ENCODE measurements at places on chromosomes 12 and 14.

GRCh38 chr12:58761308-58761707, 159.0 kb downstream of the LRIG3 start:
- DNase-seq: no peak

GRCh38 chr12:19474147-19474546, 34.9 kb downstream of the AEBP2 start:
- no peak for DNase-seq

DNA sequence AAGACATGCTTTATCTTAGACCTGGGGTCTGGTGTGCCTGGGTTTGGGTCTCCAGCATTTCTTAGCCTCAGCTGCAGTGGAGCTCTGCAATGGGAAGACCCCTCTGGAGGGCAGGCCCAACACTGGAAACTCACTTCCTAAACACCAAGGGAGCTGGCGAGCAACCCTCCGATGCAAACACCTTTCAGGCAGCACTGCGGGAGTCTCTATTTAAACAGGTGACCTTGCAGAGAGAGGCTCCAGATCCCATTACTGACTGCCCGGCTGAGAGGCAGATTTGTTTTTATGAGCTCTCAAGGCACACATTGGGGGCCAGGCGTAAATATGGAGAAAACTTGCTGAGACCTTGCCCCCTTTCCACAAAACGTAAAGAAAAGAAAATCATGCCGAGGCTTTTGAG, 195.5 kb downstream of the PAX9 start:
- DNase-seq: no peak

DNA sequence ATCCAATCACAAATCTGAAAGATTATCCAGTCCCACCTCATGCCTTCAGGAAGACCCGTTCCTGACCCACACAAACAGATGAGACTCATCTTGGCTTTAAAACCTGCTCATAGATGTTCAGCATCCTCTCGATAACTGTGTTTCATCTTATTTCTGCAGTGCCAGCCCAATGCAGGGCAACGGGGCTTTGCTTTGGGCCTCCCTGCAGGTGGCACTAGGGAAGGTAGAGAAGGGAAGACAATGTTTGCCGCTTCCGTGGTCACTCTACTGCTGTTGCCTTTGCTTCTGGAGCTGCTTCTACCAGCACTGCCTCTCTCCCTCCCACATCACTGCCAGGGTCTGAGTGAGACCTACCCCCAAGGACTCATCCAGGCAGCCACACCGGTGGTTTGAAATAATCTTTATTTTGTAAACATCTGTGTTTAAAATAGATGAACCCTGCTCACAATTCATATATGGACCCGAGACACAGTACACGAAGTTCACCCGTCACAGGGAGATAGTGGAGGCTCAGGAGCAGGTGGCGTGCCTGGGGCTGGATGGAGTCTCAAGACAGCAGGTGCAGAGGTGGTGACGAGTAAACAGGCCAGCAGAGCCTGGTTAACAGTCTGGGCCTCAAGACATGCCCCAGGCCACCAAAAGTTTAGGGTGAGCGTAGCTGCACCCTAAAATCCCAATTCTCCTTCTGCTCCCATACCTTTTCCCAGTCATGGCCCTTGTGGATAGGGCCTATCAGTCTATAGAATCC, 3.1 kb upstream of the GPX2 start:
- no peak for DNase-seq

DNA sequence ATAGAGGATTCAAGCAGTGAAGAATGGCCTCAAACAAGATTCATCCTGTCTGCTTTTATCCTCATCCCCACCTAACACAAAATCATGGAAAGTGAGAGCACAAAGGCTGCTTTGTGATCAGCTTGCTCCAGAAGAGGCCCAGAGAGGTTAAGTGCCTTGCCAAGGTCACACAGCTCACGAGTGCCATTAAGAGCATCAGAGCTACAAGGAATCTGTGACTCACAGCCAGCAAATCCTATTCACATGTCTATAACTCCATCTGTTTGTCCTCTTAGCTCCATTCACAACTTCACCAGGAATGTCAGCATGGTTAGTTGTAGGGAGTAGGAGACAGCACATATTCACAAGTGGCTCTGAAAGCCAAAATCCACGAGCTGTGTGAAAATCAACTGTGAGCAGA, 79.8 kb downstream of the TTC9 start:
- DNase-seq: no peak

DNA sequence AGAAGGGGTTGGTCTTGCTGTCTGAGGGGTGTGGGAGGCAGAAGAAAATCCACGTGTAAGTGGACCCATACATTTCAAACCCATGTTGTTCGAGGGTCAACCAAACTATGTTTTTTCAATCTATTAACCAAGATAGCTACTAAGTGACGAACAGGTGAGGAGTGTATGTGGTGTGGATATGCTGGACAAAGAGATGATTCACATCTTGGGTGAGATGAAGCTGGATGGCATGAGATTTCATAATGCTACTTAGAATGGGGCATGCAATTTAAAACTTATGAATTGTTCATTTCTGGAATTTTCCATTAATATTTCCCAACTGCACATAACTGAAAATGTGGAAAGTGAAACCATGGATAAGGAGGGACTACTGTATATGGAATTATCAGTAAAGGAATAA, 17.9 kb upstream of the KTN1 start:
- DNase-seq: no peak

GRCh38 chr14:87041290-87042020, 951.5 kb downstream of the GALC start:
- no peak for DNase-seq

- no peak for DNase-seq
These were observed 18.9 kb upstream of the CFL2 start for GRCh38 chr14:34733245-34733644.

DNA sequence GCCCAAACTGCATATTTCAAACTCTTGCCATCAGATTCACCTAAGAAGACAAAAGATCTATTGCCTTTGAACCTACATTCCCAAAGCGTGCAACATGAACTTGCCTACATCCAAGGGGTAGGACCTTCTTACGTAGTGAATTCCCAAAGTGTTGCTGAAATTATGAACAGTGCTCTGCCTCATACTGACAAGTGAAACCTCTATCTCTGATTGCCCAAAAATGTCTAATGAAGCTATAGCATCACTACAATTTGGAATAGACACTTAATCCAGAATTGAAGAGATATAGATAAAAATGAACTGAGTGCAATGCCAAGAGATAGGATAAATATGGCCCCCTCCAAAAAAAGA, 31.1 kb downstream of the CLEC2D start:
- DNase-seq: no peak

GRCh38 chr14:102752239-102752847, 24.9 kb upstream of the TRAF3 start:
- no peak for DNase-seq

DNA sequence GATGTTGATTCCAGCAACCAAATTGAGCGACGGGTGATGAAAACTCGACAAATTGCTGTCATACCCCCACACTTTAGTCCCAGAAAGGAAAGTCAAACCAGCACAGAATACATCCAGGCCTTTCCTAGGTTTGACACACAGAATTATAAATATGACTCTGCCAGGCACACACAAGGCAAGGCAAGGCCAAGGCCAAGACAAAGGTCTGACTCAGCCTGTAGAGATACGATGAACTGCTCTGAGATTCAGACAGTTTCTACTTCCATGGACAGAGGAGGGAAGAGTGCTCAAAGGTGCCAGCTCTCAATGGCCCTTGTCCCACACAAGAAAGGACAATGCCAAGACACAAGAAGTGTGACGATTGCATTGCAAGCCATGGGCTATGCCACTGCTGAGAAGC, 880.2 kb upstream of the TMEM132C start:
- no peak for DNase-seq

- DNase-seq: no peak
These were observed 381.9 kb downstream of the APAF1 start for GRCh38 chr12:99027055-99027393.

DNA sequence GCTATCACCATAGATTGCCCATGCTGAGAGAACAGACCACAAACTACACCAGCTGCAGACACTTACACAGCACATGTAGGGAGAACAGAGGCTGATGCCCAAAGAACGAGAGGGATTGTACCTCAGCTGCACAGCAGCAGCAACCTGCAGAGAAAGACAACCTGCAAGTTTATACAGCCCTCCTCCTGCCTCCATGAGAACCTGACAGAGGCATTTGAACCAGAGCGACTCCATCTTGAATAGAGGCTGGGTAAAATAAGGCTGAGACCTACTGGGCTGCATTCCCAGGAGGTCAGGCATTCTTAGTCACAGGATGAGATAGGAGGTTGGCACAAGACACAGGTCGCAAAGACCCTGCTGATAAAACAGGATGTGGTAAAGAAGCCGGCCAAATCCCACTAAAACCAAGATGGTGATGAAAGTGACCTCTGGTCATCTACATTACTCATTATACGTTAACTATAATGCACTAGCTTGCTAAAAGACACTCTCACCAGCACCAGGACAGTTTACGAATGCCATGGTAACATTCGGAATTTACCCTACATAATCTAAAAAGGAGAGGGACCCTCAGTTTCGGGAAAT, 262.4 kb upstream of the HMGA2 start:
- no peak for DNase-seq

GRCh38 chr12:106445959-106446358, 88.4 kb downstream of the POLR3B start:
- DNase-seq: no peak

DNA sequence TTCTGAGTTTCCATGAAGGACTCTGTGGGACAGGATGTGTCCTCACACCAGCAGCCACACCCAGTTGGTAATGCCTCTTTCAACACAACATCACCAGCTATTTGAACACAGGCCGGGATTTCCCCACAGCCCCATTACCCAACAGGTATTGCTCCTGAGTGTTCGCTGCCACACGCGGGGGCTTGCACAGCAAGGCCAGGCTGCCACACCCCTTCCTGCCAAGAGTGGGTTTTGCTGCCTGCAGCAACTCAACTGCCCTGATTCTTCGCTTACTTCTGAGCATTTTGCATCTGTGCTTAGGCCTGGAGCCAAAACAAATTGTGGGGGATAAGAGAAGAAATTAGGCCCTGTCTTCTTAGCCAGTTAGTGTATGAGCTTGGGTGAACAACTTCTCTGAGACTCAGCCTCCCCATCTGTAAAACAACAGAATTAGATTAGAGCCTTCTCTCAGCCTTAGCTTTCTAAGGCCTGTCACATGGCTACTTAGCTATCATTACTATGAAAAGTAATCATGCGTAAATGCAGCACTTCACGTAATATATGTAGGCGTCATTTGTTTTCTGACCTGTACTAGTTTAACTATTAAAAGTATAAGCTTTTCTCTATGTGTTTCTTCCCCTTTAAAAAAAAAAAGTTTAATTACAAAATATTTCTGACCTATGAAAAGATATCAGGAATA, 20.0 kb downstream of the CKAP4 start:
- peak; percentile 19 for DNase-seq

GRCh38 chr12:96171905-96172304, 22.3 kb upstream of the ELK3 start:
- no peak for DNase-seq

DNA sequence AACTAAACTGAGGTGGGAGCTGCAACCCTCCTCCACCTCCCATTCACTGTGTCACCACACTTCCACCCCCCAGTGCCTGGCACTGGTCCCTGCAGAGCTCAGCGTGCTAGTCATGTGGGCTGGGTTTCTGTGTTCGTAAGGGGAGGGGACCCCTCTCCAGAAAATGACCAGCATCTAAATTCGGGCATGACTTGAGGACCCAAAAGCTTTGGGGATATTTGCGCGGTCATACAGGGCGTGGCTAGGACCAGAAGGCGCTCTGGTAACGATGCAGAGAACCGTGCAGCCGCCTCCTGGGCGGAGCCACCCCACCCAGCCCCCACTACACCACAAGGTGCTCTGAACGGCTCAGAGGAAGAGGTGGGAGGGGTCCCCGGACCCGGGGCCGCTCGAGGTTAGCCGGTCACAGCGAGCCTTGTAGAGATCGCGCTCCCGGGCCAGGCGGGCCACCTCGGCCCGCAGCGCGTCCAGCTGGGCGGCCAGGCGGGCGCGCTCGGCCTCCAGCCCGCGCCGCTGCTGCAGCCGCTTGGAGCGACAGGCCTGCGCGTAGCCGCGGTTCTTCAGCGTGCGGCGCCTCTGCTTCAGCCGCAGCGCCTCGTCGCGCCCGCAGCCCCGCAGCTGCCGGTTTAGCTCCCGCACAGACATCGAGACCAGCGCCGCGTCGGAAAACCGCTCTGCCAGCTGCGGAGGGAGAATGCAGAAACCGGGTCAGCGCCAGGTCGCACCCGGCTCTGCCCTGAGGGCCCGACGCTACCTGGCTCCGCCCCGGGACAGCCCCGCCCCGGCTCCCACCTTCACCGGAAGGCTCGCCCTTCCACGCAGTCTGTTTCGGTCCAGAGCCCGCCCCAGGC, 9.8 kb downstream of the CPNE6 start:
- peak; percentile 49 for DNase-seq

GRCh38 chr14:65359503-65359902, 53.0 kb upstream of the FUT8 start:
- DNase-seq: no peak

DNA sequence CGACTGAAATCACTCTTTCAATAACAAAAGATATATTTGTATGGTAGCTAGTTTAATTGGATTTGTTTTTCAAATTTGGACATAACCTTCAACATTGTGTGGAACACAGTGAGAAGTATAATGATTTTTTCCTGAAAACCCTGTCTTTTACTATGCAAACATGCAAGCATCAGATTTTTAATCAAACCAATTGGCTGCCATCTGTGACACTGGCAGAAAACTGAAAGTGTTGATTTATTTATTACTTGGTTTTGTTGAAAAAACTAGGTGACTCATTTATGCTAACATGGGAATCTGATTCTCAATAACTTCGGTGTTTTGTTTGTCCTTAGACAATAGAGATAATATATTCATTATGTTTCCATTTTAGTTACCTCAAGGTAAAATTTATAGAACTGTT, 82.0 kb downstream of the NTS start:
- DNase-seq: no peak

- DNase-seq: no peak
These were observed 262.0 kb upstream of the TMPO start for GRCh38 chr12:98253207-98254037.

DNA sequence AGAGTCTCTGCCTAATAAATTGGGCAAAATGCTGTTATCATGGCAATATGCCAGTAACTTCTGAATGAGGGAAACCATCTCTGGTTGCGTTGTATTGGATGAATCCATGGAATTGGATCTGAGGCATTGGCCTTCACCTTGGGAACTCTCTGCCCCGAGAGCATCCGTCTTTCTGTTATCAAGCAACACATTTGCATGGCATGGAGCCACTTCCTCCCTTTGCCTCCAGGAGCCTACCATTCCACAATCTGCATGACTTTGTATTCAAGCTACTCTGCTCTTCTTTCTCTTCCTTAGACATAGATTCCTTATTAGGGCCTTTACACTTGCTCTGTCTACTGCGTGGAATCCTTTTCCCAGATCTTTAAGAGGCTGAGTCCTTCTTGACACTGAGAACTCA, 57.2 kb downstream of the RIC8B start:
- DNase-seq: no peak

DNA sequence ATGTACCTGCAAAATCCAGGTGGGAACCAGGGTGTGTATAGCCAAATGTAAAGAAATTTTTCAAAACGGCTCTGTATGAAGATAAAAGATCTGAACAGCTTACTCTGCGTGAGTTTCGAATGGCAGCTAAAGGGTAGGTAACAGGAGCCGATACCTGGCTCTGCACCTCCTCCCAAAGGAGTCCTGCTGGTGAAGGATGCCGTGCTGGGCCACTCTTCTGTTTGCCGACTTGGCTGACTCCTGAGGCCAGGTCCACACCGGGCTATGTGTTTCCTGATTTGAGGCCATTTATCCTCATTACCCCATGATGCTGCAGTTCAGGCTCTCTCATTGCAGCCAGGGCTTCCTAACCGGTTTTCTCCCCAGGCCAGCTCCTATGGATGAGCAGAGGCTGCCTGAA, 244.6 kb downstream of the SLC41A2 start:
- DNase-seq: no peak

All from stimulated activated CD4-positive, alpha-beta T cell treated with anti-CD3 and anti-CD28 coated beads, Interleukin-1b, Interleukin-23, amount 100 ng/mL, for 4 hours (primary cell).